Thymus (tissue), 14 donors: ENCODE measurements at places on chromosomes 16 and 17. TPM values are rescaled to one million over a fixed set of nuclear protein-coding genes. Genes with fewer than 3 reads are reported as not detected.

DNA sequence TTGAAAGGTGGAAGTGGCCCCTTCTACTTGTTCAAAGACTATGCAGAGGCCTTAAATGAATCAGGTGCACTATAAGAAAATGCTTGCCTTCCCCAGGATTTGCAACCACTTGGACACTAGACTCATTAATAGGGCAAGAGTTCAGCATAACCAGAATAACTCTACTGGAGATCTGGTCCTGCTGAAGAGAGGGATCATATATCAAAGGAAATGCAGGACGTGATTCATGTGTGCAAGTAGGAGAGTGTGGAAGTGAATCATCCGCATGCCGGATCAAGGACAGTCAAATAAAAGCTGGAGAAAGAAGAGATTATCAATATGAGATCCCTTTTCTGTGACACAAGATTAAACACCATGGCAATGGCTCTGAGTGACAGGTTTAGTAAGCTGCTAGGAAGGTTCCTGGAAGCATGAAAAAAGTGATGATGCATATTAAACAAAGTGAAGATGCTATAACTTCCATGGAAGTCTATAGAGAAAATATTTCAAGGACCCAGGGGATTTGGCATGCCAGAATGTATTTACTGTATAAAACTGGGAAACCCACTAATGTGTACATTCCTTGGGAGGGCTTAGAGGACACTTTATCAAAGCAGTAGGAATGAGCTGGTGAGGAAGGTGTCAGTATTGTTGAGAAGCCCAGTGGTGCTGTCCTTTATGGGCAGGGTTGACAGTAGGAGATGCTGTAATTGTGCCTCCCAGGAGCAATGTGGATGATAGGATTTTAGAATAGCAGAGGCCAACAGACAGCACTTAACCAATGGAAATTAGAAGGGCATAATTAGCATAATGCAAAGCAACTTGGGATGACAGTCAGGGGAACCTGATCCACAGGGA, 133.1 kb downstream of the ABCA8 start:
- no peak overlapping the region for H3K27ac ChIP-seq
- no peak overlapping the region for H3K4me3 ChIP-seq
- H3K4me1 ChIP-seq = no peaks in the 10 kb centered on the region
- H3K27me3 ChIP-seq = no peaks in the 10 kb centered on the region

NEUROD2 gene
- not detected for total RNA-seq

- DNase-seq = no peak
- peaks cover 3% of the 10 kb centered on the region for H3K27me3 ChIP-seq
- no peak overlapping the region for H3K4me3 ChIP-seq
- peaks cover 45% of the 10 kb centered on the region for H3K4me1 ChIP-seq
Measured at GRCh38 chr17:77933777-77934398, 24.6 kb upstream of the TNRC6C start.

DNA sequence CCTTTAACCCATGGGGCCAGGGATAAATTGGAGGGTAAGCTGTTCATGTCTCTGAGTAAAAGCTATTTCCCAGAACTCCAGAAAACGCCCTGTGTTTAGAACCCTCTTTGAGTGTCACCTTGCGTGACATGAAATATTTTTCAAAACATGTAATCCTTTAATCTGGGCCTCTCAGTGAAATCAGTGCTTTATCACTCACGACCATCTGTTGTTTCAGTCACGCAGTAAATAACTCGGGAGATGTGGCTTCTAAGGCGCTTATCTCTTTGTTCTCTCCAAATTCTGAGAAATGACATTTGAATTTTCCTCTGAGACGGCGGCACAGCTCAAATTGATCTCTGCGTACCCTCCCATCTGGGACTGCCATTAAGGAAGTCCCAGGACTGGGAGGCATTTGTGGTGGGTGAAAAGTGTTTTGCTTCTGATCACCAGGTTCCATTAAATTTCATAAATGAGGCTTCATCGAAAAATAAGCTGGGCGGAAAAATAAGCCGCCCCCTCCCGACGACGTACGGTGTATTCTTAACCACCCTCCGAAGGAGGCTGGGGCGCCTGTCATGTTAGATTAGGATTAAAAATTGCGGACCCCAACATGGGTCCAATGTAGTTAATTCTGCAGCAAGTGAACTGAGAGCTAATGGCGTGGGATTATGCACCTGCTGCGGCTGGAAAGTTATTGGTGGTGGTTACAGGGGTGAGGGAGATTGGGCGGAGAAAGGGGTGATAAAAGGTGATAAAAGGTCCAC, 12.7 kb downstream of the WFDC1 start:
- H3K4me3 ChIP-seq = no peak overlapping the region
- no peak for DNase-seq
- H3K27me3 ChIP-seq = peaks cover 7% of the 10 kb centered on the region
- H3K27ac ChIP-seq = no peak overlapping the region
- no peaks in the 10 kb centered on the region for H3K36me3 ChIP-seq

DNA sequence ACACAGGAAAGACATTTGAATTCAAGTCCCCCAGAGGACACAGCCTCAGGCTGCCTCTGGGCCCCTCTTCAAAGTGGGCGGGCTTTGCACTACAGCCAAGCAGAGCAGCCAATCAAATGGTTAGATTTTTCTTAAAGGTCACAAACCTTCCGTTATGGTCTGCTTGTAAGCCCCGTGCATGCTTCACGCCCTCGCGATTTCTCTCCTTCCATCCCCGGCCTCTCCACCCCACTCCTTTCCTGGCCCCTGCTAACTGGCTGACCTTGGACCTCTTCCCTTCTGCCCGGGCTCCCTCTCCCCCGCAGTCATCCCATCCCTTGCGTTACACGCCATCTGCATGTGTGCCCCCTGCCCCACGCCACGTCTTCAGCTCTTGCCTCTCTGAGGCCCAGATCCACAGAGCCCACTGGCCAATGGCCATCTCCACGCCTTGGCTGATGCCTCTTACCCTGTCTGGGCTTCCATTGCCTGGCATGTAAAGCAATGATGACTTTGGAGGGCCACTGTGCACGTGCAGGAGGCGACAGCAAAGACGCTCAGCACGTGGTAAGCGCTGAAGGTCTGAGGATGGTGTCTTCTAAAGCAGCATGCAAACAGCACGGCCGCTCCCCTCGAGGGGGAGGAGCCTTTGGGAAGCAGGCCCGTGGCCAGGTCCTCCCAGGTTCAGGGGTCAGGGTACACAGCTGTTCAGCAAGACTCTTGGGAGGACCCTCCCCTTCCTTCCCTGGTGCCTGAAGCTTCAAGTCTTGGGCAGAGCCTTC, 86.8 kb downstream of the ZDHHC7 start:
- no peak overlapping the region for H3K27ac ChIP-seq
- H3K4me3 ChIP-seq = no peak overlapping the region
- H3K36me3 ChIP-seq = no peaks in the 10 kb centered on the region

- H3K4me3 ChIP-seq = no peak overlapping the region
- no peaks in the 10 kb centered on the region for H3K27me3 ChIP-seq
- peak overlapping the region; percentile 77 for H3K27ac ChIP-seq
- DNase-seq = no peak
Measured at GRCh38 chr16:70428178-70428998, 10.5 kb downstream of the ST3GAL2 start.

DNASE1L2 gene
- total RNA-seq = 0.99 TPM

ASPHD1 gene
- 0.09 TPM for total RNA-seq

DNA sequence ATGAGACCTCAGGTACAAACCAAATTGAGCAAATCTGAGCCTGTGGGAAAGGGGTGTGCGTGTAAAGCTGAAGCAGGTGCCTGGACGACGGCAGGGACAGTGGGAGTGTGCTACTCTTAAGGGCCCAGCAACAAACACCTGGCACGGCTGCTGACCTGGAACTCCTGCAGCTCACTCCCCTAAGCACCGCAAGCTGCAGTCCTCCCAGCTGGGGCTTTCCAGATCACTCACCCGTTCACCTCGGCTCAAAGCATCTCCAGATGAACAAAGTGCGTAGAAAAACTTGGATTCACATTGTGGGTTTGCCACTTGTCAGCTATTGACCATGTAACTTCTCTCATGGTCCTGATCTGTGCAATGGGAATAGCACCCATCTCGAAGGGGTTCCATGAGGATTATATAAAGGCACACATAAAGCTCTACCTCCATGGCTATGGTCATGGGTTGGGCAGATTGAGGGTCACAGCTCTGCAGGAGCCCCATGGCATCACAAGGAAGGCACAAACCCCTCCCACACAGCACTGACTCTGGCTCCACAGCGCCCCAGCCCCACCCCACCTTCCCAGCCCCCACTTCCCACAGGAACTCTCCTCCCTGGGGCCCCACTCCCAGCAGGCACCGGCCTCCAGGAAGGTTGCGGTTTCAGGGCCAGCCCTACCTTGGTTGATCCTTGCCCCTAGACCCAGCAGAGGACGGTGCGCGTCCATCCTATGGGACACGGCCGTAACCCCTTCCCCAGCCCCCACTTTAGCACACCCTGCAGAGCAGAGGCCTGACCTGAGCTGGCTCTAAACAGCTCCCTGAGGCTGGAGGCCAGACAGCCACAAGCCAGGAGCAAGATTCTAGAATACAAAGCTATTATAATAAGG, 21.9 kb downstream of the ST3GAL2 start:
- H3K27me3 ChIP-seq = no peaks in the 10 kb centered on the region
- H3K4me3 ChIP-seq = no peak overlapping the region
- H3K27ac ChIP-seq = no peak overlapping the region
- H3K36me3 ChIP-seq = peaks cover 3% of the 10 kb centered on the region
- DNase-seq = no peak
- peaks cover 49% of the 10 kb centered on the region for H3K4me1 ChIP-seq

PRAC2 gene
- total RNA-seq = not detected

DNA sequence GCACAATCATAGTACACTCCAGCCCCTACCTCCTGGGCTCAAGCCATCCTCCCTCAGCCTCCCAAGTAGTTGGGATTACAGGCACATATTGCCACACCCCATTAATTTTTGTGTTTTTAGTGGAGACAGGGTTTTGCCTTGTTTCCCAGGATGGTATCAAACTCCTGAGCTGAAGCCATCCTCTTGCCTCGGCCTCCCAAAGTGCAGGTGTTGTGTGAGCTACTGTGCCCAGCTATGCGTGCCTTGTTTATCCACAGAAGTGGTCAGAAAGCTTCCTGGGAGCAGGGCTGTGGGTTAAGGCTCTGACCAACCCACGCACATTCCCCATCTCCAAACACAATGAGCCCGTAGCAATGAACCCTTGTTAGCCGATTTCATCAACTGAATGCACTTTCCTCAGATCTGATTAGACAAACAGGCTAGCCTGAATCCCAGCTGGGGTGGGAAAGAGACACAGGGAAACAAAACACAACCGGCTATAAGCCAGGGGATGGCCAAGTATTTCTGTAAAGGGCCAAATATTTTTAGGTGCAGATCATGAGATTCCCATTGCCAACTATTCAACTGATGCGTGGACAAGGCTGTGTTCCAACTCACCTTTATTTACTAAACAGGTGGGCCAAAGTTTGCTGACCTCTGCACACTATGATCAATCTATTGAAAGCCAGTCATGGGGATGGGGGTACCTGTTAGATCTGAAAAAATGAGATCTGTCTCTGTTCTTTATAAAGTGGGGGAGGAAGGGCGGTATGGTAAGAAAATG, 193.6 kb downstream of the CPPED1 start:
- no peak overlapping the region for H3K27ac ChIP-seq
- no peak for DNase-seq
- no peaks in the 10 kb centered on the region for H3K36me3 ChIP-seq
- H3K4me3 ChIP-seq = no peak overlapping the region
- no peaks in the 10 kb centered on the region for H3K27me3 ChIP-seq

DNA sequence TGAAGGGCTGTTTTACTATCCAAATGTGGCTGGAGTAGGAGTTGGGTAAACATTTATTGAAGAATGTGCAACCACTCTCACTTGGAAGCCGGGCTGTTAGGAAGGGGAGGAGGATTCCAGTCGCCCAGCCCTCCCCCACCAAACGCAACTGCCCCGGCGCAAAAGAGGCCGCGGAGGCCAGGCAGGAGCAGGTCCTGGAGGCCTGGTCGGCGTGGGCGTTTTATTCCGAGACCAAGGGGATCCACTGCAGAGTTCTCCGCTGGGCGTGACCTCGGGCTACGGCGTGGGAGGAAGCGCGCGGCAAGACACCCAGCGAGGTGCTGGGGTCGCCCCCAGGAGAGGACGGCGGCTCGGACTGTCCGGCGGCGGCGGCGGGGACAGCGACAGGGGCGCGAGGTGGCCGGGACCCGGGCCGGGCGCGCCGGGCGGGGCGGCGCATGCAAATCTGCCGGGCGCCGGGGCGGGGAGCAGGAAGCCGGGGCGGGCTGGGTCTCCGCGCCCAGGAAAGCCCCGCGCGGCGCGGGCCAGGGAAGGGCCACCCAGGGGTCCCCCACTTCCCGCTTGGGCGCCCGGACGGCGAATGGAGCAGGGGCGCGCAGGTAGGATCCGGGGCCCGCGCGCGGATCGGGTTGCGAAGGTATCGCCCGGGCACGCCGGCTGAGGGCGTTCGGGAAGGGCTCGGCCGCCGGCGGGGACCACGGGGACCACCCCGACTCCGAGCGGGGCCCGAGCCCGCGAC, at the start of gene IL4R:
IL4R (plus strand) TSS at position 553 of the 739 bp plus-strand sequence. CDS start 26,230 bp downstream, outside the sequence.
- H3K36me3 ChIP-seq = no peaks in the 10 kb centered on the region
- peaks cover 18% of the 10 kb centered on the region for H3K27me3 ChIP-seq
- H3K4me3 ChIP-seq = peak within 1 kb of the TSS; percentile 65
- H3K4me1 ChIP-seq = peaks cover 17% of the 10 kb centered on the region
- peak; percentile 19 for DNase-seq
- H3K27ac ChIP-seq = peak within 1 kb of the TSS; percentile 23

- H3K4me3 ChIP-seq = no peak overlapping the region
- no peak for DNase-seq
- H3K27me3 ChIP-seq = no peaks in the 10 kb centered on the region
- peaks cover 4% of the 10 kb centered on the region for H3K4me1 ChIP-seq
- H3K36me3 ChIP-seq = no peaks in the 10 kb centered on the region
- no peak overlapping the region for H3K27ac ChIP-seq
Measured at GRCh38 chr17:39244016-39244599, 18.4 kb upstream of the STAC2 start.

- peaks cover 1% of the 10 kb centered on the region for H3K27me3 ChIP-seq
- no peak overlapping the region for H3K27ac ChIP-seq
- no peak for DNase-seq
- H3K4me1 ChIP-seq = no peaks in the 10 kb centered on the region
- H3K4me3 ChIP-seq = no peak overlapping the region
- H3K36me3 ChIP-seq = no peaks in the 10 kb centered on the region
Measured at GRCh38 chr17:31472137-31472536, 80.7 kb downstream of the RAB11FIP4 start.

CARD14 gene
- total RNA-seq = 0.38 TPM

- no peaks in the 10 kb centered on the region for H3K4me1 ChIP-seq
- H3K27ac ChIP-seq = no peak overlapping the region
- no peak for DNase-seq
- no peaks in the 10 kb centered on the region for H3K36me3 ChIP-seq
- H3K4me3 ChIP-seq = no peak overlapping the region
- H3K27me3 ChIP-seq = no peaks in the 10 kb centered on the region
Measured at GRCh38 chr17:69678206-69678605, 263.7 kb downstream of the MAP2K6 start.
